ENCODE measurements at places on chromosomes 6 and 20. TPM values are rescaled to one million over a fixed set of nuclear protein-coding genes. Genes with fewer than 3 reads are reported as not detected.

GHRH gene
- total RNA-seq: not detected

CFAP61 gene
- 0.20 TPM for total RNA-seq

CDH4 gene
- 5.8 TPM for total RNA-seq

TXLNB gene
- not detected for total RNA-seq

TINAG gene
- total RNA-seq: not detected
